ENCODE measurements at places on chromosomes 3 and 15.

DNA sequence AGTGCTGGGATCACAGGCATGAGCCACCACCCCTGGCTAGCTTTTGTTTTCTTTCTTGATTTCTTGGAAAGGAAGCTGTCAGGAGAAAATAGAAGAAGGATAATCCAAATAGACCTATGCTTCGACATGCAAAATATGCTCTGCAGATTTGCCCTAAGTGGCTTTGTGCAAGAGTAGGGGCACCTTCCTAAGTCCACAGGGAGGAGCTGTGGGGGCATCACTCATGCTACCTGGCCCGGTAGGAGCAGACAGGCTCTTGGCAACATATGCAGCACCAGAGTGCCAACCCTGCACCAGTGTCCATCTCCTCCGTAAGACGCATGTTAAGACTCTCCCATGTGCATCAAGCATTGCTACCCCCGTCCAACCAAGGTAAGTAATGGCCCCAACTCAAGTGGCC, 190.7 kb upstream of the UBE2E1 start:
- no peak for DNase-seq

- no peak for DNase-seq
Measured at GRCh38 chr3:100097919-100098783, 16.1 kb downstream of the FILIP1L start.

GRCh38 chr3:62051506-62051905, 321.8 kb downstream of the FEZF2 start:
- no peak for DNase-seq

DNA sequence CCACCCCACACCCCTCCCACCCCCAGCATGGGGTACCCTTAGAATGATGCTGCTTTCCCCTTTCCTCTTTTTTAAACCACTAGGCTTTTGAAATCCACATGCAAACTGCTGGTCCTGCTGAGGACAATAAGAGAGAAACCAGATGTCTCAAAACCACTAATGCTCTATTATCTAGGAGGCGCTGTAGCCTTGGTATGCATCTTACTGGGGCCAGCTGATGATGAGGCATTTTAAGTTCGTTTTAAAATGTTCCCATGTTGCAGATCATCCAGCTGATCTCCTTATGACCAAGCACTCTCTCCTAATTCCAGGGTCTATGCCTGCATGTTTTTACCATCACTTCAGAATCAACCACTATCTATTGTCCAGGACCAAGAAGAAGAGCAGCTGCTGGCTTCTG, 1.3 kb downstream of the NME9 start:
- no peak for DNase-seq

DNA sequence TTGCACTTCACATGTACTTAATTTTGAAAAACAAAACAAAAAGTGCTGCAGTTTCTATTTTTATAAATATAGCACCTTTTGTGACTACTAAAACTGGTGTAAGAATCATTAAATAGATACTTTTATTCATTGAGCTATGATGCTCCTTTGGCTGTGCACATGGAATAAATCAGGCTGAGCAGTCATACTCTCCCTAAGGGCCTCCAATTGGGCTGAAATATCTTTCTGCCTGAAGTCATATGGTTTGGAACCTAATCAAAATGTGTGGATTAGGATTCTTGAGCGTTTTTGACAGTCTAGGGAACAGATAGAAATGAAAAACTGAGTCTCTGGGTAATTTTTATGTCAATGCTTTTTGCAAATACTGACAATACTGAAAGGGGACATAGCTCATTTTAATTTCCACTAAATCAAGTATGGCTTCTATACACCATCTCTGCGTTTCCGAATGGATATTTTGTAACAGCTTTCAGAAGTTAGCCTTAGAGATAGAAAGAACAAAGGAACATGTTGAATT, 392.2 kb upstream of the ROBO1 start:
- no peak for DNase-seq

- DNase-seq: peak; percentile 41
Measured at GRCh38 chr3:112671930-112672715, 31.2 kb upstream of the CCDC80 start.

GRCh38 chr3:179098388-179099077, 26.9 kb upstream of the ZMAT3 start:
- DNase-seq: no peak

DNA sequence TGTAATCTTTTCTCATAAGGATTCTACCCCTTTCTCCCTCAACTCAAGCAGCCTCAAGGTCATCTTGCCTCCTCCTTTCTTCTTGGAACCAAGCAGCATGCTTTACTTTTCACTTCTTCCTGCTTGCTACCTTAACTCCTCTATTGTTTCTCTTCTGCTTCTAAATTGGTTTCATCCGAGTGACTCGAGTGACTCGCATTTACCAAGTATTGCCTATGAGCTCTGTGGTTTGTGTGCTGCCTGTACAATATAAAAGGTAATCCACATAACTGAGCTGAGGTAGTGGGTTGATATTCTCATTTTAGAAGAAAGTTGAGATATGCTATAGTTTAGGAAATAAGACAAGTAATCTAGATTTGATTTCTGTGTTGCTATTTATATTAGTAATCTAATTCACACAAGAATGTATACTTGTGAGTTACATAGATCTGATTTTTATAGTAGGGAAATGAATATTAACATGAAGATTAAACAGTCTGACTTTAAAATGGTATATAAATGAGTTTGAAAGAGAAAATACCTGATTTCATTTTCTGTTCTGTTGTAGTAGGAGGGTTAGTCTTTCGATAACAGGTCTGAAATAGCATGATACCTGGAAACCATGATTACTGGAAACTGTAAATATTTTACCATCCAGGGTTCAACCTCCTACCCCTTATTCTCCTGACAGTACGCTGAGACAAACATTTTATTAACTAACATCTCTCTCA, 5.5 kb downstream of the HHLA2 start:
- no peak for DNase-seq

DNA sequence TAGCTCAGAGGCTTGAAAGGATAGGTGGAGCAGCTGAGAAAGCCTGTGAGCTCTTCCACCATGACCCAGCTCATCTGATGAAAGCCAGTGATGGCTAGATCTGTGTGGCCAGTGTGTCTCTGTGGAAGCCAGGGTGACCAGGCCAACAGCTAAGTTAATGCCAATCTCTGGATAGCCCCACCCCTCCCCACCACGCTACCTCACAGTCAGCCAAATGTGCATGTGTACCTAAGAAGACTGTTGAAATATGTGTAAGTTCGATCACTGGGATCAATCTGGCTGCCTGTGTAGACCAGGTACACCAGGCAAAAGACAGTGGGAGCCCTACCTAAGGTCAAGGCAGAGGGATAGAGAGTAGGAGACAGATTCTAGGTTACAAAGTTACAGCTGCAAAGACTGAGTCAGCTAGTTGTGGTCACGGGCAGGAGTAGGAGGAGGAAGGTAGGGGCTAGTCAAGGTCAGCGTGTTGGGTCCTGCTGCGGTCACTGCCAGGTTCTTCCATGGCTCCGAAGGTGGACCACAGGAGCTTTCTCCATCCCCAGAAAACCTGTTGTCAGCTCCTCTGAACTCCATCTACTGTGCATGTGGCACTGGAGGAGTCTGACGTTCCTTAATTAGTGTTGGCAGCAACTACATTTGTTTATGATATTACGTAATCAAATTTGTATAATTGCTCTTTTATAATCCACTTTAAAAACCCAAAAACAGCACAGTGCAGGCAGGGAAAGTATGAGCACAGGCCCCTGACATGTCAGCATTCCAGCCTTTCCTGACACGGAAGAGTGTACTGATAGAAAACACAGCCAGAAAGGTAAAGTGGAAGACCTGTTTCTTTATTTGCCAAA, 318.0 kb downstream of the CLSTN2 start:
- no peak for DNase-seq

- no peak for DNase-seq
Measured at GRCh38 chr3:12854565-12854964, 13.2 kb upstream of the RPL32 start.

DNA sequence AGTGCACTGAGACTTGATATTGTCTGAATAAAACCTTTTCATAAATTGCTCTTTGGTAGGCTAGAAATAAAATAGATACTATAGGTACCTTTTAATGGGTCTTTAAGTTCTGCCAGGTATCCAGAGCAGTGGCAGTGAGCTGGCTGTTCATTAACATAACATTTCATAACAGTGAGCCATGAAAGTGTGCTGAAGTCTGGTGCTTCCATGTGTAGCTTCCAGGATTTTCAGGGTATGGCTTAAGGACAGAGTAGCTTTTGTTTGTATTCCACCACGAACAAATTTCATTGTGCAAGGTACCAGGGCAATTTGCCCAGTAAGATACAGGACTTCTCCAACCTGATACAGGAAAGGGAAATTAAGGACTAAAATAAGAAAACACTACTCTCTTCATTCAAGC, 124.7 kb upstream of the NANOGP8 start:
- no peak for DNase-seq

- no peak for DNase-seq
Measured at GRCh38 chr3:148975248-148975647, 16.1 kb upstream of the GYG1 start.

DNA sequence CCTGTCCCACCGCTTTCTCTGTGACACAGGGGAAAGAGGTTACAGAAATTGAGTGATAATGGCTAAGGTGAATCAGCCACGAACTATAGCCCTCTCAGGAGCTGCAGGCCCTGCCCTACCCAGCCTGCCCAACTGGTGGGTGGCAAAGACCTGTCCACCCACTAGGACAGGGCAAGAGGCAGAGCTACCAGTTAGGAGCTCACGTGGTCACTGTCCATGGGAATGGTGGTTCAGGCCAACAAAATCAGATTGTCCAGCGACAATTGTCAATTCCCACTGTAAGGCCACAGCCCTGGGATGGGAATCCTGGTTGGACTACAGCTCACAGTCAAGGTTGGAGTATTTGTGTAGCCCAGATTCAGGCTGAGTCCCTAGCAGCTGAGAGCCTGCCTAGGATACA, 75.0 kb downstream of the PPCDC start:
- DNase-seq: no peak

DNA sequence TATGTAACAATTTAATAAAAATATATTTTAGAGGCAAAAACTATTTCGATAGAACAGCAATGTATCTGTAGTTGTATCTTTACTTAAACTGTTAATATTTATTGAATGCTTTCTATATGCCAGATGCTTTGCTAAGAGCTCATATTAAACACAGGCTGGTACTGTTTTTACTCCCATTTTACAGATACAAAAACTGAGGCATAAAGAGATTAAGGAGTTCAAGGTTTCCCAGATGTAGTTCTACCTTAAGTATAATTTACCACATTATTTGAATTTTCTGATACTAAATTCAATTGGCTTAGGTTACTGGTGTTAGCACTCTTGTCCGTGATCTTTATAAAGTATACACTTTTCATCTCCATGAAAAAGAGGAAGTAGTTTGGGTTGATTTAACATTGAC, 149.8 kb downstream of the ROBO2 start:
- no peak for DNase-seq

DNA sequence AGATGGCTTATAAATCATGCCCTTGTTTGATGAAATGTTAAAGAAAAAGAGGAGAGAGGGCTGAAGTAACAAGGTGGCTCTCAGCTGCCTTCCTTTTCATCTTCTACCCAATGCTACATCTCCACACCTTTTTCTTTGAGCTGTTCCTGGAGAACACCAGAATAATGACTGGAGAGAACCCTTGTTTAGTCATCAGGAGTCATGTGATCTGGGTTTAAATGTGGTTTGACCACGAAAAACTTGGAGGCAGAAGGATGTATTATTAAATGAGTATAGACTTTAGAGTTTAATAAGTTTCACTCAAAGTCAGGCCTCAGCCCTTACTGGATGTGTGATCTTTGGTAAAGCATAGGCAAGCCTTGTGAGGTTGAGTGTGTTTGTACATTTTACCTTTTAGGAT, 230.3 kb upstream of the TBL1XR1 start:
- DNase-seq: peak; percentile 40

GRCh38 chr15:65411465-65412071, 11.2 kb downstream of the IGDCC4 start:
- DNase-seq: no peak

- DNase-seq: no peak
Measured at GRCh38 chr3:51879937-51880336, 4.5 kb upstream of the IQCF5 start.

DNA sequence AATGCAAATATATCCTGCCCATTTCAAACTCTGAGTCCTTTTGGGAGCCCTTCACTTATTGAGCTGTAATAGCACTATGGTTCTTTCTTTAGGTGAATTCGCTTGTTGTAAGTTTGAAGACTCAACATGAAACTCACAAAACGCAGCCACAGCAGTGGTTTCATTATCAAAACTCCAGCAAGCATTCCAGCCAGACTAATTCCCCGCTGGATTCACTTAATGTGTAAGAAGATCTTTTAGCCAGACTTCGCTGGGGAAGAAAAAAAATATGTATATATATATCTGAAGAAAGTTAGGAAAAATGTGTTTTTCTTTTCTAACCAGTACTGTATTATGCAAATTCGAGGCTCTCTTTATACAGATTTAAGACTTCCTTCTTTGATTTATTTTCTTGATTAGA, 241.1 kb downstream of the WNT5A start:
- DNase-seq: no peak

DNA sequence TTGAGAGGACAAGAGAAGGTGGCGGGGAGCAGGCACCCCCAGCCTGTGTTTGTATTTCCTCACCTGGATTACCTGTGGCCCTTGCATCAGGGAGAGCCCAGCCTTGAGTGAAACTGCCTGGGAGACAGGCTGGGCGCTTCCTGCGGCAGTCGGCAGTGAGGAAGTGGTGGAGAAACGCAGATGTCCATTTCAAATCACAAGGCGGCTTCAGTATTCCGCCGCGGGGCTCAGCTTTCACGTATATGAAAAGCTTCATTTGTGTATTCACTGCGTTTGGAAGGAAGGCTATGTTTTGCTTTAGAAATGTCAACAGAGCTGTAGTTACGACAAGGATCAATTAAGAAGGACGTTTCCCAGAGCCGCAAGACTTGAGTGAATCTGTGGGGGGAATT, 167.4 kb upstream of the CTDSPL start:
- DNase-seq: no peak

DNA sequence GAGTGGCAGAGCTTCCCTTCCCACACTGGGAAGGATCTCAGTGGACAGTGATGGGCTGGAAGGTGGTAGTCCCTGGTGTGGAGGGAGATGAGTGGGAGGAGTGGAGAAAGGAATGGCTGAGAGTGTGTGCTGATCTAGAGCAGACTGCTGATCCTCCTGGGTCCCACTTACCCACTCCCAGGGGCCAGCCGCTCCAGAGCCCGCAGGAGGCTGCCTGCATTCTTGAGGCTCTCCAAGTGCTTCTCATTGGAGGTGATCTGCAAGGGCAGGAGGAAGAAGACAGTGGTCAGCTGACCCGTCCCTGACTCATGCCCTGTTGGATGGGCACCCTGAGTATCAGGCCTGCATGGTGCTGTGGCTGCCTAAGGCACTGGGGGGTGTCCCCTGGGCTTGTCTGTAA, 50.0 kb downstream of the CTNNB1 start:
- no peak for DNase-seq

- no peak for DNase-seq
Measured at GRCh38 chr3:186964071-186964470, 33.7 kb downstream of the ST6GAL1 start.

GRCh38 chr3:119579366-119580066, at the start of gene ADPRH:
ADPRH (plus strand) TSS chr3:119579492; CDS start chr3:119582170, 2,678 bp downstream.
- DNase-seq: peak; percentile 56

DNA sequence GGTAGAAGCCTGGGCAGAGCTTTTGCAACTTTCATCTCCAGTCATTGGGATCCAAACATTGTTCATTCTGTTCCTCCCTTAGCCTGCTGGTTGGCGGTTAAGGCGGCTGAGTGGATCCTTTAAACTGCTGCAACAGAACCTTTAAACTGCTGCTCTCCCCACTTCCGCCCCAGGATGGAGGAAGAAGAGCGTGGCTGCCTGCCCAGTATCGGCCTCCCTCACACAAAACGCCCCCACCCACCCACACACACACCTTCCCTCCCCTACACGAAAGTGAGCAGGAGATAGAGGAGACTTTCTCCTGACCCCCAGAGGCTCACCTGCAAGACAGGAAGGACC, 460 bp upstream of the ZMAT3 start:
- peak; percentile 54 for DNase-seq
